RCC 7860 (cell line): ENCODE measurements at places on chromosomes 4 and X.

DNA sequence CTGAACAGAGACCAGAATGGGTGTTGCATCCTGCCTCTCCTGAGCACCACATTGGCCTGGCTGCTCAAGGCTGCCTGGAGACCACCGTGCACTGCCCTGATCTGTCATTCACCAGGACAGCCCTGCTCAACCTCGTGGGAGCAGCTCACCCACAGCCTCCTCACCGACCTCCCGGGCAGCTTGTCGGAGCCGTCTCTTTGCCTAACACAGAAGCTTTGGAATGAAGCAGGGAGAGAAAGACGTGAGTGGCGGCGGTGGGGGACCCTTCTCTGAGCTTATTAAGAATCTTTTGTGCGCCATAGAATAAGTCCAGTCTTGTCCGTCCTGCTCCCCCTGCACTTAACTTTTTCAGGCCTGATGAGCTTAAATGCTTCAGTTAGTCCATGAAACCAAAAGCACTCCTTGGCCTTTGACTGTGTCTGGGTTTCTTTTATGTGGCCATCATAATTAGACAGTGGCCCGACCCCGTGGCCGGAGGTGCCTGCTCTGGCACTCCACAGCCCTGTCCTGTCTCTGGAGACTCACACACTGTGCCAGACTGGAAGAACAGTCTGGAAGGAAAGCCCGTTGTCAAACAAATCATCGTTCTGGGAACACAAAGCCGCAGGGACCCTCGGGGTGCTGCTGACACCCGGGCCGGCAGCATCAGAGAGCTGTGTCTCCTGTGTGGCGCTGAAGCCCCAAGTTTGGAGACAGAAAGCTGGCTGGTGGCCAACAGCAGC is 192.8 kb downstream of the BCOR start:
- DNase-seq: no peak

DNA sequence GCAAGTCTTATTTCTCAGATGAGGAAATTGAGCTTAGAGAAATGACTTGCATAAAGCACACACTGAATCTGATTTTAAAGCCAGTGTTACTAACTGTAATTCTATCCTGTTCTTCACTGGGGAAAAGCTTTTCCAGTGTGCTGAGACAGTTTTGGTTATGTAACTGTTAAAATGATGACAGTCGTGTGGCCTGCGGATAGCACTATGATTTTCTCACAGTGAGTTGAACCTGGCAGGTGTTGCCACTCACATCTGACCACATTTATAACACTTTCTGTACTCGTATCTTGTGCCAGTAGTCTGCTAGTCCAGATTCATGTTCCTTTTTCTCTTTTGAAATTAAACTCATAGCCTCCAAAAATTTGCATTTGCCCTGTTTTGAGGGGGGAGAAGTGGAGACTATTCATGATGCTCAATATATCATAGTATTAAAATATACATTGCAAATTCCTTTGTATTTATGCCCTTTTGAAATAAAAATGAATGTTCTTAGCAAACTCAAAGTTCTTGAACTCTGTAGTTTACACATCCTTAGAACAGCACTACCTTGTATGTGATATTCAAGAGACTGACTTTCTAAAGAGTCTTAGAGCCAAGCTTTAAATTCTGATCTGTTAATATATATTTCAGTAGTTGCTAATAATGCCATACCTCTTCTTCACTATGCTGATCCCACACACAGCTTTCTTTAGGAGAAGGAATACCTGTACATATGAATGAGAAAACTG is 132.3 kb downstream of the PDLIM5 start:
- no peak for DNase-seq

- peak; percentile 6 for DNase-seq
Measured at GRCh38 chr4:155759372-155760252, 791 bp downstream of the GUCY1B1 start.

DNA sequence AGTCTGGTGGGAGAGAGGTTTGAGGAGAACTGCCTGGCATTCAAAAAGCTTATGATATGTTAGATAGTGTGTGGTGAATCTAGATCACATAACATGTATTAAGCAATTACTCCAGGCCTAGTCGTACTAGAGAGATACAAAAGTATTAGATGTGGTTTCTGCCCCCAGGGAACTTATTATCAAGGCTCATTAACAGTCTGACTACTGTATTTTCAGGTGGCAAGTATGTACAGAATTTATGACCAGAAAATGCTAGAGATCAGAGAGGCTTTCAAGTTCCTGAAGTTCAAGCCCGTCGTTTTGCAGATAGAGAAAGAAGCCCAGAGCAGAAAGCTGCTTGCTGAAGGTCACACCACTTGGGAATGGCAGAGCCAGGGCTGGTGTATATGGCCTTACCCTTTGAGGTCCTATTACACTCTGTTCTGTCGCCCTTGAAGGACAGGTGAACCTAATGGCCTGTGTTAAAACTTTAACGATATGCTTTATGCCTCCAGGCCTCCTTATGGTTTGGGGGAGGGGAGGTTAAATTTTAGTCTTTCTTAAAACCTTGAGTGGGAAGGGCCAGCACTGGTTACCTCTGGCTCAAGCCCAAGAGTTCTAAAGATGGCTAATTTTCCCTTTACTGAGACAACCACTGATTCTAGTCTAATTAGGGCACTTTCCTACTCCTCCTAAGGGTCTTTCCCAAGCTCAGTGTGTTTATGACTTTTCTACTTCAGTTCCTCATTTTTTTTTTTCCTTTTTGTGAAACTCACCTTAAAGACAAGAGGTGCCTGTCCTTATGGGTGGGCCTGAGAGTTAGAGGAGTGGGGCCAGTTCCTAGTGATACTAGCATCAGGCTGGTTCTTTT is 19.9 kb downstream of the TMEM164 start:
- DNase-seq: no peak

DNA sequence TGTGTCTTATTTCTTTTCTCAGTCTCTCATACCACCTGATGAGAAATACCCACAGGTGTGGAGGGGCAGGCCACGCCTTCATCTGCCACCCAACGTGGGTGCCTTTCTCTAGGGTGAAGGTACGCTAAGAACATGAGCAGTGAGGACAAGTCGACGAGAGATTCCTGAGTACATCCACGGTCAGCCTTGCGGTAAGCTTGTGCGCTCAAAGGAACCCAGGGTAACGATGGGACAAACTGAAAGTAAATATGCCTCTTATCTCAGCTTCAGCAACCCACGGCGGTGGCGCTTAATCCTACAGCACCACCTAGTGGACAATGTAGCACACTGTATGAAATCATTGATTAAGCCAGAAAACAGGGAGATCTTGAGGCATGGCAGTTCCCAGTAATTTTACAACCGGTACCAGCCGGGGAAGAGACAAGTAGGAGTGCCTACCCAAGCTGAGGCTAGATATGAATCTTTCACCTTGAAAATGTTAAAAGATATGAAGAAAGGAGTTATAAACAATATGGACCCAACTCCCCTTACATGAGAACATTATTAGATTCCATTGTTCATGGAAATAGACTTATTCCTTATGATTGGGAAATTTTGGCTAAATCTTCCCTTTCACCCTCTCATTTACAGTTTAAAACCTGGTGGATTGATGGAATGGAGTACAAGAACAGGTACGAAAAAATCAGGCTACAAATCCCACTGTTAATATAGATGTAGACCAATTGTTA is 63.0 kb downstream of the ZNF732 start:
- peak; percentile 33 for DNase-seq

DNA sequence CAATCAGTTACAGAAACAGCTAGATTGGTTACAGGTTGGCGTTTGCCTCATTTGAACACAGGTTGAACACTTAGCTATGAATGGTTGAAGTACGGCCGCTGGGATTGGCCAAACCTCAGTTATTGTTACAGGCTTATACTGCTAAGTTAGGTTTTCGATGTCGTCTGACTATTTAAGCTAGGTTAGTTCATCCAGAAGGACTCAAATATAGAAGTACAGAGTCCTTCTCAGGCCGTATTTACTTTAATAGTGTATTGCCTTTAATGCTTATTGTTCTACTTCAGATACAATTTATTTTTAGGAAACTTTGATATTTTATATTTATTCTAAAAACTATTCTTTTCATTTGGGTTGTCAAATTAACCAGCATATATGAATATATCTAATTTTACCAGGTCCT is 334.7 kb downstream of the FAT4 start:
- no peak for DNase-seq

DNA sequence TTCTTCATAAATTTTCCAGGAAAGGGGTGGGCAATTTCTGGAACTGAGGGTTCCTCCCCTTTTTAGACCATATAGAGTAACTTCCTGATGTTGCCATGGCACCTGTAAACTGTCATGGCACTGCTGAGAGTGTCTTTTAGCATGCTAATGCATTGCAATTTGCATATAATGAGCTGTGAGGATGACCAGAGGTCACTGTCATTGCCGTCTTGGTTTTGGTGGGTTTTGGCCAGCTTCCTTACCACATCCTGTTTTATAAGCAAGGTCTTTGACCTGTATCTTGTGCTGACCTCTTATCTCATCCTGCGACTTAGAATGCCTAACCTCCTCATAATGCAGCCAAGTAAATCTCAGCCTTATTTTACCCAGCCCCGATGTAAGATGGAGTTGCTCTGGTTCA is 577.8 kb downstream of the NLGN4X start:
- no peak for DNase-seq

- DNase-seq: no peak
Measured at GRCh38 chrX:52118262-52118661, 49.3 kb upstream of the MAGED4B start.

- no peak for DNase-seq
Measured at GRCh38 chr4:146273204-146273901, 59.0 kb downstream of the REELD1 start.

DNA sequence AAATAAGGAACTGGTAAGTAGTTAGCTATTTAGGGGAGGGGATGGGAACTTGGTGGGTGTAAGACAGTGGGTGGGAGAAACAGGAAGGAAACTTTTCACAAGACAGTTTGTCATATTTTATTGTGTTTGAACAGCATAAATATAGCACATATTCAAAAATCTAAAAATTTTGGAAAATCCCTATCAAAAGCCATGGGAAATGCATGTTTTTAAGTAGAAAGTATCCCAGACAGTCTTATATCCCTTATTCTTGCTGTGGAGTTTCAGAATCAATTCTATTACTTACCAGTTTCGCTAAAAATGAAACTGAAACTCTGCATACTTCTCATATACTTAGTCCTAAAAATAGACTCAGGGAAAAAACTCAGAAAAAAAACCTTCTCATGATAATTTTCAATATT is 22.3 kb upstream of the RASGEF1B start:
- DNase-seq: no peak

DNA sequence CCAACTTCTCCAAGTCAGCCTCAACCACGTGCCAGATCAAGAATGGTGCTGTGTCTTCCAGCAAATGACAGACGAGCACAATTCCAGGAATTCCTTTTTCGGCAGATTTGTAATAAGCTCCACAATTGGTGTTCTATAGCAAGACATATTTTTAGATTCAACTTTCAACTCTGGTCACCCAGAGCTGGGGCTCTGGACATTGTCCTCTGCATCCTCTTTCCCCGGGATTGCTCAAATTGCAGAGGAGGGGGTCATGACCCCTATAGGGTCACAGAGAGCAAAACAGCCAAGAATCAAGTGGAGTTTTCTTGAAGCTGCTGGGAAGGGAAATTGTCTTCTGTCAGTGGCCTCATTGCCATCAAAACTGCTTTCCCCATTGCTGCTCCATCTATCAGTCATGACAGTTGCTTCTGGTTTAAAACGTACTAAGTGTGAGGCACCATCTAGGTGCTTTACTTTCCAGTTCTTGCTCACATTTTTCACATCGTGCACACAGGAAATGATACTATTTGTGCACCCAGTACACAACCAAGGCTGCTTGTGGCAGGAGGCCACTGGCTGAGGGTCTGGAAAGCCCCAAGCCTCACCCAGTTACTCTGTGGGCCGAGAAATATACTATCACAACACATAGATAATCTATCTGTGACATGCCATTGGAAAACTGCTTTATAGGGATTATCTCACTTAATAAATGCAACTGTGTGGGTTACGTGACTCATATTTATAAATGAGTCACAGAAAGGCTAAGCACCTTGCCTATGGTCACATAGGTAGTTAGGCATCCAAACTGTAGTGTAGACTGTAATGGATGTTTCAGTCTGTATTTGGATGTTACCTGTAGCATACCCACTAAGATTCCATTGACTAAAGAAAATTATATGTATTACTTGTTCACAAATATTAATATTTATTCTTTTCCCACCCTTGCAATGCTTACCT is 91.7 kb upstream of the PHOX2B start:
- no peak for DNase-seq

- peak; percentile 60 for DNase-seq
Measured at GRCh38 chrX:141176586-141177451, at the start of gene LDOC1. TSS of gene LDOC1 (minus strand) at chrX:141177129. CDS start at chrX:141177021, 108 bp downstream.

- DNase-seq: no peak
Measured at GRCh38 chrX:32867781-32868523, 343.4 kb downstream of the DMD start.

DNA sequence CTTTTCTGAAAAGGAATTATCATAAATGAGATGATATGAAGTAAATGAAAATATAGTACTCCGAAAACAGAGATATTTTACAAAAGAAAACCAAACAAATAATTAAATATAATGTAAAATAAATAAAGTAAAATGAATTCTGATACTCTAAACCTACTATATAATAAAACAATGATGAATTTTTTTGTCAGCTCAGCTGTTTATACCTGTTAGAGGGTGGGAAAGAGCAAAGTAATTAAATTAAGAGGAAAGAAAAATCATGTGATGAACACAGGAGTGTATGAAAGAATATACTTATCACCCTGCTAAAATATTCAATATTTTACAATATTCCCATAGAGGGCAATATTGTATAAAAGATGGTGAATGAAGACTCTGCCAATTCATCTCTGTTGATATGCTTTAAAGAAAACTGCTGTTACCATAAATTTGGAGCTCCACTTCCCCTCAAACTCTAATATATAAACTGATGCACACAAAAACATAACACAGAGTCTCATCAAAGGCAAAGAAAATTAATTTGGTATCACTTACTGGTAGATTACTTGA is 6.5 kb upstream of the NDST4 start:
- no peak for DNase-seq

- no peak for DNase-seq
Measured at GRCh38 chrX:3191796-3192195, 150.5 kb downstream of the ARSF start.

DNA sequence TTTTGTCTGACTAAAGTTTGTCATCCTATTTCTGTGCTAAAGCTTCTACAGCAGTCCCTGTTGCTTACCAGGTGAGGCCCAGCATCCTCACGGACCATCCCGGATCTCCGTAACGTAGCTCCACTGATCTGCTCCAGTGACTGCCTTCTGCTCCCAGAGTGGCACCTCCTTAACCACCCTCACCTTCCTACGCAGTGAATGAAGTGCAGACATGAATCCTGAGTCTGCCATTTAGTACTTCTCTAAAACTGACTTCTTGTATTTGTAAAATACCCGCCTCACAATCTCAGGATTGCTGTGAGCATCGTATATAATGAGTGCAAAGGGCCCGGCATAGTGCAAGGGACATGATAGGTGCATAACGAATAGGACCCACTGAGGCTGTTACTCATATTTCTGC is 27.7 kb upstream of the ACSL1 start:
- DNase-seq: no peak

- no peak for DNase-seq
Measured at GRCh38 chr4:142544594-142544993, 301.5 kb downstream of the INPP4B start.

DNA sequence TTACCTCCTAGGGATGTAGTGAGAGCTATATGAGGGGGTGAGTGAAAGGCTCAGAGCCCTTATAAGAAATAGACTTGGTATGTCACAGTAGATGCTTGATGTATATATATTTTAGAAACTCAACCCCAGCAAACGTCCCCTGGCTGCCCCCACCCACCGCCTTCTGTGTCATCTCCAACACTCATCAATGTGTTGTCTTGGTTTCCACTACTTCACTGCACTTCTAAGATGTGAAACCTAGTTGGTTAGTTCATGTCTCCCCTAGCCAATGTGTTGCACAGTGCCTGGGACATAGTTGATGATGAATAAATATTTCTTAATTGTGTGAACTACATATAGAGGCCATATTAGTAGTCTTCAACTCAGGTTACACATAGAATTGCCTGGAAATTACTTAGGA is 4.4 kb downstream of the FGFBP2 start:
- no peak for DNase-seq
